WTC11 (cell line): ENCODE measurements at places on chromosomes 16 and 17. TPM values are rescaled to one million over a fixed set of nuclear protein-coding genes. Genes with fewer than 3 reads are reported as not detected.

WFIKKN1 gene
- total RNA-seq, result 12.3 to 18.6 TPM (median 17.3 TPM) in 3 replicates

KCNH4 gene
- total RNA-seq, result 0.24 to 0.46 TPM (median 0.34 TPM) in 3 replicates

VMP1 gene
- total RNA-seq, result 72.8 to 79.1 TPM (median 72.9 TPM) in 3 replicates

C17orf50 gene
- 0.30 to 0.89 TPM (median 0.35 TPM) in 3 replicates for total RNA-seq

GRCh38 chr16:85537795-85538401, 75.2 kb upstream of the GSE1 start:
- H3K36me3 ChIP-seq, result peaks cover 11% of the 10 kb centered on the region
- peaks cover 24% of the 10 kb centered on the region for H3K4me1 ChIP-seq
- H3K27ac ChIP-seq, result no peak overlapping the region
- peaks cover 5% of the 10 kb centered on the region; the same call in 1 of the 2 replicates for H3K27me3 ChIP-seq
- no peak for DNase-seq

GRCh38 chr17:30236766-30237165, 1.3 kb upstream of the SLC6A4 start:
- DNase-seq, result peak; percentile 75
- no peak overlapping the region for H3K27ac ChIP-seq
- H3K4me3 ChIP-seq, result peak overlapping the region; percentile 54
- H3K27me3 ChIP-seq, result peaks cover 82% of the 10 kb centered on the region
- peaks cover 5% of the 10 kb centered on the region; the same call in 1 of the 2 replicates for H3K36me3 ChIP-seq
- peaks cover 28% of the 10 kb centered on the region for H3K4me1 ChIP-seq

DNA sequence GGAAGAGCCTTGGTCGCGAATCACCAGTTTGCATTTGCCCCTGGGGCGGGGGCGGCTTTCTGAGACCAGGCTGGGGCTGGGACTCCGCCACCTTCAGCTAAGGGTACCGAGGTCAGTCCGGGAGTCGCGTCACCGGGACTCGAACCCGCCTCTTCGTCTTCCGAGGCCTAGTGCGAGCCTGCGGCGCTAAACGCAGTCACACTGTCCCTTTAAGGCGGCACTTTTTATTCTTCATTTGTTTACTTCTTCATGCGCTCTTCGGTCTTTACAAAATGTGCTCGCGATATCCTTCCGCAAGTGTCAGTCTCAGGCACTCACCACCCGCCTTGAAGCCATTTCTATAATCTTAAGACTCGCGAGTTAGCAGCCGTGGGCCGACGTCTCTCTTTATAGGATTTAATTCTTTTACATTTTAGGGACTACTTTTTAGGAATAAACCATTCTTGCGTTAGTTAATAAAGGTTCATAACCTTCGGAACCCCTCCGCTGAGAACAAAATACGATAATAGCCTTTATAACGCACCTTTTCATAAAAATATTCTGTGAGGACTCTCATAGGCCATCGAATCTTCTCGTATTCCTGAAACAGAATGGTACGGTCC, 593 bp upstream of the HEXIM1 start:
- no peaks in the 10 kb centered on the region; the same call in 1 of the 2 replicates for H3K36me3 ChIP-seq
- H3K27me3 ChIP-seq, result peaks cover 5% of the 10 kb centered on the region; the same call in 1 of the 2 replicates
- peak overlapping the region; percentile 98 for H3K4me3 ChIP-seq
- H3K27ac ChIP-seq, result peak overlapping the region; percentile 100

DNA sequence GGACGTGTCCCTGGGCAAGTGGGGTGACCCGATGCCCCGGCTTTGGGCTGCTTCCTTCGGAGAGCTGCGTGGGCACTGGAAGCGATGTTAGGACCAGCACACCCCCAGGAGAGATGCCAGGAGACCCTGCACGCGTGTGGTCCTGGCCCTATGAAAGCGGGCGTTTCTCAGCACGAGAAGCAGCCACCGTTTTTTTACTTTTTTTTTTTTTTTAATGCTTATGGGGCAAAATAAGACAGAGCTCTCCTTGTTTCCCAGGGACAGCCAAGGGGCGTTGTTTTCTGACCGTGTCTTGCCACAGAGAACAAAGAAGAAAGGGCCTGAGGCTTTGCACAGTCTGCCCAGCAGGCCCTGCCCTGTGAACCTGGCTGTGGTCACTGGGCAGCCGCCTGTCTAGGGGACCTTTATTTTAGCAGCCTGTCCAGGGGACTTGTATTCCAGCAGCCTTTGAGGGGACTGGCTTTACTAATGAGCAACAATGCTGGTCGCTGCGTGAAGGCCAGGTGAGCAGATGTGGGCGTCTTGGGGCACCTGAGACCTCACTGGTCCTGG, 996 bp downstream of the SLC25A10 start:
- H3K27ac ChIP-seq, result peak overlapping the region; percentile 83
- peaks cover 3% of the 10 kb centered on the region; the same call in 1 of the 2 replicates for H3K36me3 ChIP-seq
- H3K27me3 ChIP-seq, result peaks cover 2% of the 10 kb centered on the region; the same call in 1 of the 2 replicates
- H3K4me1 ChIP-seq, result peaks cover 24% of the 10 kb centered on the region

DNA sequence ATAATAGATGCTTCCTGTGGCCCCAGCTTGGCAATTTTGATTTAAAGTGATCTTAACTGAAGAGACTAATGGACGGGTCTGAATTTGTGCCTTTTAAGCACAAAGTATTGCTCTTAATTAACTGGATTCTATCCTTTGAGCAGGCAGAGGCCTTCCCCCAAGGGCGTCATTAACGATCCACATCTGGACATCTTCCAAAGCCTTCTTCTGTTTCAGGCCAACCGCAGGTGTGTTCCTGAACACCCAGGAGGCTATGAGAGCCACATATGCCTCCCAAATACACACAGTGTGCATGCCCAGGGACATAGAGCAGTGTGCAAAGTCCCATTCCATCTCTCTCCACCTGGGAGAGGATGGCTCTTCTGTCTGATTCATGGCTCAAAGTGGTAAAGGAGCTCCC, 42.3 kb downstream of the MAPT start:
- H3K36me3 ChIP-seq, result no peaks in the 10 kb centered on the region
- no peaks in the 10 kb centered on the region; the same call in 1 of the 2 replicates for H3K27me3 ChIP-seq
- no peak overlapping the region for H3K4me3 ChIP-seq

GRCh38 chr17:61469474-61469873, 17.3 kb downstream of the TBX4 start:
- peaks cover 64% of the 10 kb centered on the region for H3K27me3 ChIP-seq
- DNase-seq, result no peak
- H3K27ac ChIP-seq, result no peak overlapping the region

- peaks cover 15% of the 10 kb centered on the region for H3K4me1 ChIP-seq
- no peak for DNase-seq
- H3K4me3 ChIP-seq, result no peak overlapping the region
- H3K27me3 ChIP-seq, result no peaks in the 10 kb centered on the region
- no peaks in the 10 kb centered on the region; the same call in 1 of the 2 replicates for H3K36me3 ChIP-seq
These were observed 34.8 kb downstream of the COTL1 start for GRCh38 chr16:84582958-84583516.

DNA sequence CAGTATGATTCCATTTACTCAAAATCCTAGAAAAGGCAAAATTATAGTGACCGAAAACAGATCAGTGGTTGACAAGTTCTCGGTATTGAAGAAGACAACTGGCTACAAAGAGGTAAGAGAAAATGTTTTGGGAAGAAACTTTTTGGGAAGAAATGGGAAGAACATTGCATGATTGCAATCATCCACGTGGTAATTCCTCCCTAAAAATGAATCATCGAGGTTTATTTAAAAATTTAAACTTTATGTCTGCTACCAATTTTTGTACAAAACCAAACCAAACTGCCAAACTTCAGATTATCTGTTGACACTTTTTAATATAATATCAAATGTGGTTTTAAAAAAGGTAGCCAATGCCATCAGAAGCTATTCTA, 8.1 kb downstream of the SMURF2 start:
- peaks cover 9% of the 10 kb centered on the region for H3K36me3 ChIP-seq
- no peak for DNase-seq
- H3K4me1 ChIP-seq, result peaks cover 16% of the 10 kb centered on the region
- H3K4me3 ChIP-seq, result no peak overlapping the region
- no peaks in the 10 kb centered on the region for H3K27me3 ChIP-seq
- H3K27ac ChIP-seq, result 0 out of 2 replicates have a peak overlapping the region, but pooled peaks have one; percentile 57

DNA sequence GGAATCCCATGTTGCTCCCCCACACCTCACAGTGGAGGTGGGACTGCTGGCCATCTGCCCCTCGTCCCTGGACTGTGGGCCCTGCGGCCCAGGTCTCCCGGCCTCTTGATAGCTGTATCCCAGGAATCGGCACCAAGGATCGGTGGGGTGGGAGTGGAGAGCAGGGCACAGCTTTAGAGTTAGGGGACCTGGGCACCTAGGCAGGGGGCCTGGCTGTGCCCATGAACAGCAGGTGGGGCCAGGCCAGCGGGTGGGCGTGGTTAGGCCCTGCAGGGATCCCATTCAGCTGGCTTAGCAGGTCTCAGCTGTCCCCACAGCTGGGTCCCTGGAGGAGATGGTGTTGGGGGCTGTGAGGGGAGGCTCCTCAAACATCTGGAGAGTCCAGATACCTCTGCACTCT, 49.2 kb downstream of the SREBF1 start:
- H3K4me1 ChIP-seq, result peaks cover 61% of the 10 kb centered on the region
- DNase-seq, result no peak
- H3K27me3 ChIP-seq, result peaks cover 40% of the 10 kb centered on the region
- no peak overlapping the region for H3K27ac ChIP-seq
- no peaks in the 10 kb centered on the region for H3K36me3 ChIP-seq

DNA sequence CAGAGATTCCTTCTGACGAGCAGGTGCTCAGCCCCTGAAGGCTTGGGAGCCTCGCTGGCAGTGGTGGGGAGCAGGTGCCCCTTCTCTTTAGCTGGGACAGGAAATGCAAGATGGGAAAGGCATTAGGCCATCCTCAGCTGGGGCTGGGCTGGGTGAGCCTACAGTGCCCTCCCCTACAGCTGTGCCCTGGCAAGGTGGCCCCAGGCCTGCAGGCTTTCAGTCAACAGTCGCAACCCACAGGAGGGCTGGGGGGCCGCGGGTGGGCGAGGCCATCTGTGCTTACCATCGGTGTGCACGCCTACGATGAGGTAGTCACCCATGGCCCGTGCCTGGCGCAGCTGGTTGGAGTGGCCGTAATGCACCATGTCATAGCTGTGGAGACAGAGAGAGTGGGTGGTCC, 2.0 kb downstream of the PCYT2 start:
- H3K36me3 ChIP-seq, result peaks cover 11% of the 10 kb centered on the region
- no peak for DNase-seq
- H3K4me1 ChIP-seq, result peaks cover 3% of the 10 kb centered on the region; the same call in 1 of the 2 replicates
- H3K27ac ChIP-seq, result no peak overlapping the region
- H3K4me3 ChIP-seq, result no peak overlapping the region
- H3K27me3 ChIP-seq, result no peaks in the 10 kb centered on the region

DNA sequence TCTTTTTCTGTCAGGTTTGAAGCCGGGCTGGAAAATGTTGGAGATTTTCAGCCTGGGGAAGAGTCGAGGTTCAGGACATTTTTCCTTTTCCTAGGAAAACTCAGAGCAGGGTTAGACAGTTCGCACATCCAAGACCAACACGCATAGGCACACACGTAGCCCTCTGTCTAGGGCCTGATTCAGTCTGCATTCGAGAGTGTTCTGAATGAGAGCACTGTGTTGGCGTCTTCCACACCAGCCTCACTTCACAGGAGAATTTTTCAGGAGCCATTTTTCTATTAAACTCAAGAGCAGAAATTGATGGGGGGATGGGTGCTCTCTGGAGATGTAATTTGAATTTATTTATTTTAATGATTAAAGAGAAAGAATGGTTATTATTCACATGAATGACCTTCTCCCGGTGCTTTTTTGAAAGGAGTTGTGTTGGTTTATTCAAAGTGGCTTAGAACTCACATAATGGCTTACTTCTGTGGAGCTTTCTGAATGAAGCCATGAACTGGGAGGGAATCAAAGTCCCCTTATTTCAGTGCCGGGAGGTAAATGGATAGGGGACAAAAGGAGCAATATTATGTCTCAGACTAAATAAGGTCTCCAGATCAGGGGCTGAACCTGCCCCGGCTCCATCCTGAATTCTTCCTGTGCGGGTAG, 194.3 kb downstream of the CCDC182 start:
- no peak for DNase-seq
- H3K27me3 ChIP-seq, result no peaks in the 10 kb centered on the region
- H3K4me3 ChIP-seq, result no peak overlapping the region
- peaks cover 97% of the 10 kb centered on the region for H3K4me1 ChIP-seq
- H3K27ac ChIP-seq, result peak overlapping the region; percentile 54

DNA sequence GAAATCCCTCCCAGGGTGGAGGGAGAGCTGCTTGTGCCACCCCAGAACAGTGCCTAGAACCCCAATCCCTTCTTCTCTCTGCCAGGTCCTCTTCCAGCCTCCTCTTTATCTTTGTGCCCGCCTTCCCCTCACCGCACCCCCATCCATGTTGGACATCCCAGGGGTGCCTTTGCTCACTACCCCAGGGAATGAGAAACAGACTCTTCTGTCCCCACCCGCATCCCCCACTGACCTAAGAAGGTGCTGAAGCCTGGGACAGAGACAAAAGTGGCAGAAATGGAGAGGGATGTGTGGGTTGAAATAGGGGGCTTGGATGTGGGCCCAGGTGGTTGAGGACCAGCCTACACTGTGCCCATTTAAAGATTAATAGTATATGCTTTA, 17.0 kb downstream of the ALOX15B start:
- peaks cover 24% of the 10 kb centered on the region for H3K27me3 ChIP-seq
- no peak for DNase-seq
- no peaks in the 10 kb centered on the region for H3K36me3 ChIP-seq
- no peak overlapping the region for H3K27ac ChIP-seq
- peaks cover 20% of the 10 kb centered on the region for H3K4me1 ChIP-seq

DNA sequence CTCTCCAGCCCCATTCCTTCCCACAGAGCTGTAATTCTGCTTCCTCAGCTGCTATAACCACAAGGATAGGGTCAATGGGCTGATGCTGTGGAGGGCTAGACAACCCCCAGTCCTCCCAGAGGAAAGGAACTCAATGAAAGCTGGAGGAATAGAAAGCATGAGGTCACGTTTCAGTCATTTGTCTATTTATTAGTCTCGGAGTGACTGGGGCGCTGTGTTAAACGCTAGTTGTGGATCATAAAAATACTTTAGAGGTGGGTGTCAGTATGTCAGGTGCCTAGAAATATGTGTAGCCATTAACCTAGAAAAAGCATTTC, 787 bp upstream of the CCL3L1 start:
- no peaks in the 10 kb centered on the region for H3K27me3 ChIP-seq
- no peak for DNase-seq
- no peaks in the 10 kb centered on the region for H3K36me3 ChIP-seq
- no peak overlapping the region for H3K27ac ChIP-seq
- no peak overlapping the region for H3K4me3 ChIP-seq

DNA sequence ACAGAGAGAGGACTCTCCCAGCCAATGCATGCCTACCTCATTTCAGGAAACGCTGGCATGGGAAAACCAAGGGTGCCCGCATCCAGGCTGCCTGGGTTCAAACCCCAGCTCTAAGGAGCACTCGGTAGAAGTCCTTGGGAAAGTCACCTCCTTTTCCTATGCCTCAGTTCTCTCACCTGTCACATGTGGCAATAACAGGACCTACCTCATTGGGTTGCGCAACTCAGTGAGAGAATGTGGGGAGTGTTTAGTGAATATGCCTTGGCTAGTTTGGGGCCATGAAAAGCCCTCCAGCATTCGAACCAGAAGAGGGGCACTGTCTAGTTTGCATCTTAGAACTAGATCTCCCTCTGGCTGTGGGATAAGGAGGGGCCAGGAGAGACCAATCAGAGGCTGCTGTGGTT, 9.0 kb upstream of the NXPH3 start:
- peaks cover 14% of the 10 kb centered on the region for H3K27me3 ChIP-seq
- no peak overlapping the region for H3K27ac ChIP-seq
- H3K4me1 ChIP-seq, result peaks cover 24% of the 10 kb centered on the region
- H3K4me3 ChIP-seq, result no peak overlapping the region
- H3K36me3 ChIP-seq, result no peaks in the 10 kb centered on the region
- DNase-seq, result no peak

- no peak overlapping the region for H3K27ac ChIP-seq
- peaks cover 6% of the 10 kb centered on the region; the same call in 1 of the 2 replicates for H3K27me3 ChIP-seq
- DNase-seq, result no peak
- no peak overlapping the region for H3K4me3 ChIP-seq
These were observed 11.0 kb downstream of the SGCA start for GRCh38 chr17:50176559-50177357.
